Activated naive CD4-positive, alpha-beta T cell treated with anti-CD3 and anti-CD28 coated beads, Interleukin-2, amount 50 U/mL, for 16 hours (primary cell): ENCODE measurements at places on chromosomes 3 and 15.

- no peak for DNase-seq
Measured at GRCh38 chr15:67142767-67143100, 77.3 kb downstream of the SMAD3 start.

DNA sequence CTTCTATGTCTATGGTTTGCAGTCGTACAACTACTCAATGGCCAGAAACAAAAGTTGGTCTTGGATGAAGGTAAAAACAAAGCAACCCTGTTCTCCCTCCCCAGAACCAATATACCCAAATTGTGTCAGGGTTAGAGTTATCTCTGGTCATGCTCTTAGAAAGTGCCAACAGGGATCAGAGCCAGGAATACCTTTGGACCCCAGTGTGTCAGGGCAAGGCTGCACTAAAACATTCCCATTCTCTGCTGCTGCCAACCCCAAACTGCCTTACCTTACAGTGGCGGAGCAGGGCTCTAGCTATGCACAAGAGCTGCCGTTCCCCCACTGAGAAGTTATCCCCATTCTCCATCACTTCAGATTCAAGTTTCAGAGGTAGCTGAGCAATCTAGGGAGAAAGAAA, 42.4 kb upstream of the PARL start:
- DNase-seq = no peak

DNA sequence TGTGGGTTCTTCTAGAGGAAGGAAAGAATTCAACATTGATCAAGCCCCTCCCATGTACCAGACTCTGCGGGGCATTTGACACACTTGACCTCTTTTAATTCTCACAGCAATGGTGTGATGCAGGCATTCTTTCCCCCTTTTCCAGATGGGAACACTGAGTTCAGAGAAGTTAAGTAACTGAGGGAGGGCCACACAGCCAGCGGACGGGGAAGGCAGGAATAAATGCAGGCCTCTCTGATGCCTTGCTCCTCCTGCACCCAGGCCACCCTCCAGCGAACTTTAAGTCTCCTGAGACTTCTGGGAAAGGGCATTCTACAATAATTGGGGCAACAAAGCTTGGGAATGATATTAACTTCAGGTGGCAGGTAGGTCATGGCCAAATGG, 227.4 kb downstream of the UACA start:
- no peak for DNase-seq

- no peak for DNase-seq
Measured at GRCh38 chr3:181711325-181712135, at the start of gene SOX2. SOX2 (plus strand) TSS chr3:181711925; CDS start chr3:181712361, 436 bp downstream.

DNA sequence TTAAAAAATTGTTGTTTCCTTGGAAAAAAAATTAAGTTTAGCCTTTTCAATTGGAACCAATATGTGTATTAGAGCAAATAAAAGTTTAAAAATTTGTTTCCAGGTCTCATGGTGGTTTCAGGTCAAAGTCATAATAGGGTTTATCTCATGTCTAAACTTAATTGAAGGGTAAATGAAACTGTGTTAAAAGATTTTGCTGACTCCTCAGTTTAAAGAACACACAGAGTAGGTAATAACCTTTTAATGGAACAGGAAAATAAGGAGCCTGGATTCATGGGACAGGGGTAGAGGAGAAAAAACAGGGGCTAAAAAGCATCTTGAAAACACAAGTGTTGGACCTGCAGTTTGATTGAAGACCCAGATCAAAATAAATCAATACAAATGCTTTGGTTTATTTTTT, 190.6 kb downstream of the MFSD1 start:
- DNase-seq = no peak

- no peak for DNase-seq
Measured at GRCh38 chr15:68672781-68673205, 94.0 kb downstream of the CORO2B start.

DNA sequence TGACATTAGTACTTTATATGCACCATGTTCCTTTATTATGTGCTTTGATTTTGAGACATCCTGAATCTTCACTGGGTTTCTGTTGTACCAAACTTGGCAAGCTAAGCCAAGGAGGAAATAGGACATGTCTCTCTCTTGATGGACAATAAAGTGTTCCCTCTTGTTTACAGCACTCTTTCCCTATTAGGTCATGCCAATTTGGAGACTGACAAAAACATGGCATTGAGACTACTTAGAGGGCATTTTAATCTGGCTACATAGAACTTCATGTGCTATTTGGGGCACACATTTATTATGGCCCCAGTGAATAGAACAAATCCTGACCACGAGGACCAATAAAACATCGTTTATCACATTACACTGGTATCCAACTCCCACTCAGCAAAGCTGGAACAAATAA, 85.3 kb upstream of the TNFSF10 start:
- DNase-seq = no peak

GRCh38 chr3:124360563-124360962, 368.6 kb upstream of the ROPN1 start:
- DNase-seq = no peak

DNA sequence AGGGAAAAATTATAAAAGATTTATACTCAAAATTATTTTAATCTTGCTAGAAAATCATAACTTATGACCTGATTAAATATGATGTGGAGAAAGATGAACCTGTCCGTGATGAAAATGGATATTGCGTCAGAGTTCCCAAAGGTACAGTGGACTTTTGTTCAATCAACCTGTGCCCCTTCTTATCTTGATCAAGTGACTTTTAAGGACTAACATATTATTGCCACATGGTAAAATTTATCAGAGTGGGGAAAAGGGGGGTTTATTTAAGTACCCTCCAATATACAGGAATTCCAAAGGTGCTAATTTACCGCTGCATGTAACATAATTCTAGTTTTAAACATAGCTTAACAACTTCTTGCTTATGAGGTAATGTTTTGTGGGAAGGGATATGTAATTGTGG, 39.6 kb downstream of the HDC start:
- no peak for DNase-seq

DNA sequence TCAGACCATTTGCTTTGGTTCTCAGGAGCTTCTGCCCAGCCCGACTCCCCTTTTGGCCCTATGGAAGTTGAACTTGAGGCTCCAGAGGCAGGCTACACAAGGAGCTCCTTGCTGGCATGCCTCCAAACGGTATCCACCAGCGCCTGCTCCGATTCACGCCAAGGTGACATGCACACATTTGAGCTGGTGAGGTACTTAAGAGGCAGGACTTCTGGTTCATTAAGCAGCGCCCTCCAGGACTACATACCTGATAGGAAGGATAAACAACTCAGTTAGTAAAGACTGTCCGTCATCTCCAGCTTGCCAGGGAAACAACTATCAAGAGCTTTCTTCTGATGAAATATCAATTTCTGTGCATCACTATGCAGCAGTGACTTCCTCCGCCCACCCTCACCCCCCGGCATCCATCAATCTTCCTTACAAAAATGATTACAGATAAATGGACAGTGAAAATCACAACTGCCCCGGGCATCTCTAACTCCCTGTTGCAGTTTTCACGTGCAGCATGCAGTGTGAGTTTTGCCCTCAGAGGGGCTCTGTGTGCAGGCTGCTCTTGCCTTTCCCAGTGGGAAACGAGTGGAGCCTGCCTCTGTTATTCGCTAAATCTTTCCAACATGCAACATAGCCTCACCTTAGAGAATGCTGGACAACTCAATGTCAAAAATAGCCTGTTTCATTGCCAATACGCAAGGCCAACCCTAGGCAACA, 122.9 kb downstream of the ARRDC4 start:
- DNase-seq = no peak

DNA sequence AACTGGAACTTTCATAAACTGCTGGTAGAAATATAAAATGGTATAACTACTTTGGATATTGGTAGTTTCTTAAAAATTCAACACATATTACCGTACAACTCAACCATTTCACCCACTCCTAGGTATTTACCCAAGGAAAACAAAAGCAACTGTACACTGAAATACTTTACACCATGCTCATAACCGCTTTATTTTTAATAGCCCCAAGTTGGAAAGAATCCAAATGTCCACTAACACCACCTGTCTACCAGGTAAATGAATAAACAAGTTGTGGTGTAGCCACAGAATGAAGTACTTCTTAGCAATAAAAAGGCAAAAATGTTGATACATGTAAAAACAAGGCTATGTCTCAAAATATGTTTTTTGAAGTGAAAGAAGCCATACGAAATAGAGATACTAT, 215.9 kb upstream of the PEX5L start:
- DNase-seq = no peak

DNA sequence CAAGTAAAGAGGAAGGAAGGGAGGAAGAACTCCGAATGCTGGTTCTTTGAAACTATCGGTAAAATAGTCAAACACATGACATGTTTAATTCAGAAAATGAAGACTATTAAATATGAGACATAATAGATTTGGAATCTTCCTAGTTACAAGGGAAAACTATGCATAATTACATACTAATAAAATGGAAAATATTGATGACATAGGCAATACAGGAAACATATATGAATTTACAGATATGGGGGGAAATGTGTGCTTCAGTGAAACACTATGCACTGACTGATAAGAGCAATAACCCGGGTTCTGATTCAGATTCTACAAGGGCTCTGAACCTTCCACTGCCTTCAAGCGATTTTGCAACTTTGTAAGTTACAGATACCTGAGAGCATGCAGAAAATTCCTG, 185.9 kb downstream of the PDE8A start:
- no peak for DNase-seq

DNA sequence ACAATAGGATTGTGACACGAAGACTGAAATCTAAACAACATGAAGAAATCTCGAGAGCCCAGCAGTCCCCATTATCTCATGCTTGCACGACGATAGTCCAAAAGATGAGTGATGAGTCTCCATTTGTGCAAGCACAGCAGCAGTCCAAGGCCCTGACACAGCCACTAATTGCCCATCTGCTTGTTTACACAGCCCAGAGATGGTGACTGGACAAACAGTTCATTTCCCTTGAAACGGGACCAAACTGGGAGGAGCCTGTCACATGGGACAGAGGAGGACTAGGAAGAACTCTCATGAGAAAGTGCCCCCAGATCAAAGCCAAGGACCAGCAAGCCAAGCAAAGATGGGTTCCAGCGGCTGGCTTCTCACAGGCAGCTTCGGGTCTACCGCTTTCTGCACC, 121.0 kb downstream of the GREM1 start:
- DNase-seq = no peak

DNA sequence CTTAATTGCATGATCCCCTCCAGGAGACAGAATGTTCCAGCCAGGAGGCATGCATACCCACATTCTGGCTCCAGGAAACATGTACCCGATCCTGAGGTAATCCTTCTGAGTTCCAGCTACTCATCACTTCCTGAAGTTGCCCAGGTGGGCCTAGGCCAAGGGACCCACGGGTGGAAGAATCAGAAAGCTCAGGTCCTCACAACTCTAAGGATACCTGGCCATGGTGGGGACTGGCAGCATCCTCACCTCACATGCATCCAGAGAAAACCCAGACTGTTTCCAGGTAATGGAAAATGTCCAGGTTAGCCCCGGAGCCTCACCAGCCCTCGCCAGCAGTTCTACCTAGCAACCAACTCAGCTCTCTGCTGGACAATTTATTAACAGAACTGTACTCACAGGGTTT, 78.2 kb downstream of the DAPK2 start:
- DNase-seq = no peak

DNA sequence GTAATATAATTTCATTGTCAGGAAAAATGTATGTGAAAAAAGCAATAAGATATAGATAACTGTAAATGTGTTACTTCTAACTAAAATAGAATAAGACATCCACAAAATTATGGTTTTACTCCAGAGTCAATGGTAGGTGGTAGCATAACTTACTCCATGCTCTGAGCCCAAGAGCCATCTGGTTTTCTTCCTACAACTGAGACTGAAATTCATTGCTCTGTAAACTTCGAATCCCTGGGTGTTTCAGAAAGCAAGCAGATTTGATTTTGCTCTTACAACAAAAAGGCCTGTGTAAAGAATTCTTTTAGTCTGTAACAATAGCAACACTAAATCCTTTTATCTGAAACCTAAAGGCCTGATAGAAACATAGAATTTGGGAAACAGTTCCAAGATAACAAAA, 805.9 kb downstream of the AGBL1 start:
- DNase-seq = no peak

GRCh38 chr3:5072100-5072816, 49.8 kb upstream of the ARL8B start:
- DNase-seq = no peak
